Mucosa of descending colon (tissue), 3 donors: ENCODE measurements at places on chromosomes 2 and 18. TPM values are rescaled to one million over a fixed set of nuclear protein-coding genes. Genes with fewer than 3 reads are reported as not detected.

- DNase-seq: no peak
These were observed 65.4 kb downstream of the SMAD7 start for GRCh38 chr18:48885266-48885923.

GRCh38 chr2:235439959-235440662 lies 53.7 kb upstream of the AGAP1 start:
- no peak for DNase-seq

GRCh38 chr2:86050301-86050700 lies 55.4 kb downstream of the POLR1A start:
- DNase-seq: no peak

The TMEFF2 gene
- 1.0 TPM for total RNA-seq
